ENCODE measurements at places on chromosomes 13 and 19.

DNA sequence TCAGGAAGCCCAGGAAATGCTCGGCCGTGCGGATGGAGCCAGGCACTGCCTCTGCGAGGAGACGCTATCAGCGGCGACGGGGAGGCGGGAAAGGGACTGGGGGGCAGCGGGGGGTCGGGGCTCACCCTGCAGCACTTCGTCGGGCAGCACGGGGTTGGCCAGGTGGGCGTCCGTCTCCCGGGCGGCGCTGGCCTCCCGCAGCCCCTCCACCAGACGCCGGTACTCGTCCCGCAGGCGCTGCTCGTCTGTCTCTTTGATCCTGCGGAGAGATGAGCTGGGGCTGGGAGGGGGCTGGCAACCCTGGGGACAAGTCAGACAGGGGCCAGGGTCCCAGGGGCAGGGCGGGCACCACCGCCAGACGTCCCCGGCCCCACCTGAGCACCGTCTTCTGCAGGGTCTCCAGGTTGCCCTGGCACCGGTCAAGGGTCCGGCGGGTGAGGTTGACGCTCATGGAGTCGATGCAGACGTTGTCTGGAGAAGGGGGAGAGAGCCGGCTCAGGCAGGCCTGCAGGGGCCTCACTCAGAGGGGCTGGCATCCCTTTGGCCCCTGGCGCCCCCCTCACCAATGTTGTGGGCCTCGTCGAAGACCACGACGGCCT lies 6.4 kb downstream of the ERCC2 start:
- no peak for DNase-seq

GRCh38 chr19:48554385-48555091 lies 2.6 kb downstream of the SULT2B1 start:
- DNase-seq, result no peak

DNA sequence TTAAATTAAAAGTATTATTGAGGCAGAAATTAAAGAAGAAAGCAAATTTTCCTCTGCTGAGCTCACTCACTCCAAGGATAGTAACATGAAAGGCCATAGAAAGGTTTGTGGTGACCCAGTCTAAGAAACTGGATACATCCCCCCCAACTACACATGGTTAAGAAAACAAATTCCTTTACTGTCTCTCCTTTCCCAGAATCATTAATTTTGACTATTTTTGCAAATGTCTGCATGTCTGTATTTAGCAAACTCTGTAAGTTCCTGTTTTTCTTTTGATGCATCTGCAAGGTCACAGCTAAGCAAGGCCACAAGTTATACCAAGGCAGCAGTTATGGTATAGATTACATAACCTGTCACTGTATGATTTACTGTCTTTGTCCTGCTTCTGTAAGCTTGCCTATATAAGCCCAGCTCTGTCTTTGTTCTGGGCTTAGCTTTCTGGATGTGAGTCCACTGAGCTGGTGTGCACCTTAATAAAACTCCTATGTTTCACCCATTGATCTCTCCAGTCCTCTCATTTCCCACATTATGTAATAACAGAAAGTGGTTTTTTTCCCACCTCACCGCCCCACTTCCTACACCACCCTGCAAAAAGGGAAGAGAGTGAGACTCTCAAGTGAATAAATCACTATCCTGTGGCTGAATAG lies 8.5 kb upstream of the ZNF83 start:
- no peak for DNase-seq

DNA sequence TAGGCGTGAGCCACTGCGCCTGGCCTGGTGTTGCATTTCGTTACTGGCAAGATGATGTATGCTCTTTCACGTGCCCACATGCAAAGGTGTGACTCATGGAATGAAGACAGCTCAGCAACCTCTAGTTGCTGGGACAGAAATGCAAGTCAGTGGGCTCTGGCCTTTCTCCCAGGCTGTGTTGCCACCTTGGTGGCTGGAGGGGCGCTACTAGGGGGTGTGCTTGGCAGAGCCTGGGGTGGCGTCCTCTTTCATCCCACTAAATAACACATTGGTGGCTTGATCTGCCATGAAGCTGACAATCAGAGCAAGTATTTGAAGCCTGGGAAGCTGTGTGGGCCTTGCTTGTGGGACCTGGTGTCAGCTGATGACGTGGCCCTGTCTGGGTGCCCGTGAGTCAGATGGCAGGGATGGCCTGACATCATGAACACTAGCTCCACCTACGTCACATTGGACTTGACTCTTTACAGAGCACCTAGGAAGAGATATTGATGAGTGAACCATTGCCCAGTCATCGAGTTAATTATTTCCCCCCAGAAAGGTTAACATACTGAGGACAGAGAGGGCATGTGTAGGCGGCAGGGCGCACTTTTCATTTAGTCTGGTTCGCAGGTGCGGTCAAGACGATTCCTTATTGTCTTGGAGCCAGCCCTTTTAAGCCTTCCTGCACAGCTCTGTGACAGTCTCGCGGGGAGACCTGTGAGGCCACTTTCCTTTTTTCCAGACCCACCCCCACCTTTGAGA lies 154.2 kb downstream of the TM9SF2 start:
- DNase-seq, result no peak

DNA sequence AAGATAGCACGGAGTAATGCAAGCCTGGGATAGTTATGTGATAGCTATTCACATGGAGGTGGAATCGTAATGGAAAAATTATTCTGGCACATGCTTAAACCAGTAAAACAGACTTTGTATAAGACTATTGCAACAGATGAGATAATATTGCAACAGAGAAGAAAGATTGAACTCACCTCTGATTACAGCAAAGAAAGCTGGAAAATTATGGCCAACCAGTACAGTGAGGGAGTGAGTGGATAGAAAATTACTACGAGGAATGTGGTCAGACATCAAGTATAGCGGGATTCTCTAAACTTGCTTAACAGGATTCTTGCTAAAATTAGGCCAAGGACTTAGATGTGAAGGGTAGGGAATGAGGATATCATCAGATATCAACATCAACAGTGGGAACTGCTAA lies 397.6 kb upstream of the KLHL1 start:
- no peak for DNase-seq

- no peak for DNase-seq
Observed at GRCh38 chr13:41028051-41028450, 8.9 kb upstream of the ELF1 start.

- no peak for DNase-seq
Observed at GRCh38 chr19:41363371-41363752, 587 bp downstream of the B9D2 start.

- no peak for DNase-seq
Observed at GRCh38 chr13:60363288-60363687, 33.7 kb upstream of the TDRD3 start.

DNA sequence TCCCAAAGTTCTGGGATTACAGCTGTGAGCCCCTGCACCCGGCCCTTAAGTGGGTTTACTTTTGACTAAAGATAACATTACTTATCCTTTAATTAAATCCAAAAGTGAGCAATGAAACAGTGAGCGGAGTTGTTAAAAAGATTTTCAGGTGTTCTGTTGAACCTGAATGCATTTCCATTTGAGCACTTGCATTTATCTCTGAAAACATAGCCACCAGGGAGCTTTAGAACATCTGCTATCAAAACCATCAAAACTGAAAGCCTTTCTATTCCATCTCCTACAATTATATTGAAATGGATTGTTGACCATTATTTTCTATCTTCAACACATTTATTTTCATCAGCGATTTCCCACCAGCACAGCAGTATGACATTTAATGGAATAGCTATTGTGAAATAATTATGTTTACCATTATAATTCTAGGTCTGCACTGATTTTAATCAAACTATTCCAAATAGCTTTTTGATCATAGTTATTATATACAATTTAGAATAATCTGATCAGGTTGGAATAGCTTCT lies 269.0 kb downstream of the FGF14 start:
- no peak for DNase-seq

GRCh38 chr19:6767357-6768235 lies at the start of gene SH2D3A:
SH2D3A (minus strand) TSS chr19:6767435; CDS start chr19:6763748, 3,687 bp downstream.
- DNase-seq, result no peak

DNA sequence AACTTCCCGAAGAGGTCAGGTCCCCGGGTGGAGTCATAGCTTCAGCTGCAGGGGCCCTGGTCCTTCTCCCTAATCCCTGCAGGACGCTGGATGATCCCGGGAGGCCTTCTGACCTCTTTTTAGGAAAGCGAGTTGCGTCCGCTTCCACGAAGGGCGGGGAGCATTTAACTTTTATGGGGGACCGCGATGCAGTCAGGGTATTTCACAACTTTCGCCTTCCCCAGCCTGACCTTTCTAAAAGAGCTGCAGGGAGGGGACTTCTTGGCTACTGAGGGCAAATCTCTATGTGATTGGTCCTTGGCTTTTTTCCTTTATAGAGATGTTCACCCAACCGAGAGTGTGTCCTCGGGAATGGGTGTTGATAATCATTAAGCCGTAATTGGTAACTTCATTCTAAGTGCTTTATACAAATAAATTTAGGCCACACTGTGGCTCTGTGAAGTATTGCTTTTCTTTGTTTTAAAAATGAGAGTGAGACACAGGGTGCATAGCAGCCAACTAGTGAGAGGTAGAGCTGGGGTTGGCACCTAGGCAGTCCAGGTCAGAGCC lies 778 bp downstream of the ZNF230 start:
- no peak for DNase-seq

GRCh38 chr19:46435009-46435408 lies 6.3 kb upstream of the PNMA8C start:
- no peak for DNase-seq

- no peak for DNase-seq
Observed at GRCh38 chr13:109135018-109135417, 505.6 kb downstream of the MYO16 start.

GRCh38 chr13:85525411-85525810 lies 273.8 kb downstream of the SLITRK6 start:
- no peak for DNase-seq

DNA sequence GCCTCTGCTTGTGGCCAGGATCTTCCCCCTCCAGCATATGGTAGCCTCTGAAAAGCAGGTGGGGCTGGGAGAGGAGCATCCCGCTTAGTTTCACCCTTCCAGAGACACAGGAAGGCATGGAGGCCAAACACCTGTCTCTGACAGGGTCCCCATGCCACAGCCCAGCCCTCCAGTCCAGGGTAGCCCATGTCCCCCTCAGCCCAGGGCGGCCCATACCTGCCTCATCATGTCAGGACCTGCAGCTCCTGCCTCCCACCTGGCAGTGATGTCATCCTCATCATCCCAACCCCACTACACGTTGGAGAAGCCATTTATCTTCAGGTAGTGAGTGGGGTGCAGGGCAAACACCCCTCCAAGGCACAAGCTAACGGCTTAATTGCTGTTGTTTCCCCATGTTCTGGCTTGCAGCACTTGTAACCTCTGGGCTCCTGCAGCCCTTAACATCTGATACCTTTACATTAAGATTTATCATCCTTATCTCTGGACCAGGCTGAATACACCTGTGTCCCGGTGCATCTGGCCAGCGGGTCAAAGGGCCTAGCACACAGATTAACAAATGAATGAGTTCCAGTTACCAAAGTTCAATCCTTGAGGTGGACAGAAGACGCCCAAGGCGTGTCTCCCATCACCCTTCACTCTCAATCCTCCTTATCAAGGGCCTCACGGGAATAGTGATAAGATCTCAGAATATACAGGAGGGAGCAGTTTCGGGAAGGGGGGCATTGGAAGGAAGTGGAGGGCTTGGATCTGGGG lies 22.2 kb downstream of the ZNF175 start:
- DNase-seq, result no peak

DNA sequence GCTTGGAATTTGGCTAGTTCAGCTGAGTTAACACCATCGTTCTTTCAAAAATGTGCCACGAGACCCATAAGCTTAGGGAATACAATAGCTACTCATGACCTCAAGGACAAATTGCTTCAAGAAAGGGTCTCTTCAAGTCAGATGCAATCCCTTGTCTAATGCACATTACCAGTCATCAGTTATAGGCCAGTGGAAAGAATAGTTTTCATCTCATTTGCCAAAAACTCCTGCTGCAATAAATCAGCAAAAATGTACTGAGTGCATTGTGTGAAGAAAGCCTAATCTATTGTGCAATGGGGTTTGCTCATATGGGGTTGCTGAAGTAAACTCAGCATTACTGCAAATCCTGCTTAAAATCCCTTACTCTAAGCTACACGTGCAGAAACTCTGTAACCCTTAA lies 208.3 kb upstream of the NBEA start:
- no peak for DNase-seq

- DNase-seq, result no peak
Observed at GRCh38 chr13:54162069-54162468, 1133.5 kb downstream of the OLFM4 start.

- DNase-seq, result no peak
Observed at GRCh38 chr19:19580418-19580817, 38.1 kb downstream of the PBX4 start.

GRCh38 chr13:79972066-79972569 lies 368.8 kb downstream of the SPRY2 start:
- DNase-seq, result no peak

GRCh38 chr13:94776956-94777355 lies 64.6 kb upstream of the SOX21 start:
- DNase-seq, result no peak

GRCh38 chr13:84606616-84607015 lies 724.3 kb upstream of the SLITRK1 start:
- DNase-seq, result no peak

DNA sequence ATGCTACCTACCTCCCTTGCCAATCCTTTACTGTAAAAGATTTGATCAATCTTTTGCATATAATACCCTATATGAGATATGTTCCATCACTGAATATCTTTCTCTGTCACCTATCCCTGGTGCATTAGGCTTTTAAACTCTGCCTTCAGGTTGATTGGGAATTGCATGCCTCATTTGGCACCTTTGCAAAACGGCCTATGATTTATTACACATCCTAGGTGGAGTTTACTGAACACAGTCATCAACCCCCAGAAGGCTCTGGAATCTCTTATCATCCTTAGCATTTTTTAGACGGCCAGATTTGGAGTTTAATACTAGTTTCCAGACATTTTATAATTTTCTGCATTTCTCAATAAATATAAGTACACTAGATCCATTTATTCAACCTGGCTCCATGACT lies 448.4 kb upstream of the SLC10A2 start:
- DNase-seq, result no peak

- DNase-seq, result no peak
Observed at GRCh38 chr13:35785576-35786303, 309.3 kb upstream of the MAB21L1 start.

DNA sequence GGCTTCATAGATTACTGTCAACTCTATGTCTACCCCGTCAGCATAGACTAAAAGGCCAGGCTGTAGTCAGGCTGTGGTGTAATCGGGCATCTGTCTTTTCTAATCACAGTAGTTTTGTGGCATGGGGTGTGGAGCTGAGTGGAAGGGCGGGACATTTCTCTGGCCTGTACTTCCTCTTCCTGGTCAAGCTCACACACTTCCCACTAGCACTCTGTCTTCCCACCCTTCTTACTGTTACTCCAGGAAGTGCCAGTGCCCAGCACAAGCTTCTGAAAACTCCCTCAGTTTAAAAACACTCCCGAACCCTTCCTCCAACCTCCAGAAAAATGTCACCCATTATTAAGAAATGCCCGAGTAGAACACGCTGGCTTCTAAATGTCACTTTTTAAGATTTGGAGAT lies 229.8 kb downstream of the KLF5 start:
- no peak for DNase-seq

- no peak for DNase-seq
Observed at GRCh38 chr19:40232479-40232878, 6.0 kb upstream of the CCNP start.

All from AG04449 (cell line).